ENCODE measurements at places on chromosomes 12 and 14.

DNA sequence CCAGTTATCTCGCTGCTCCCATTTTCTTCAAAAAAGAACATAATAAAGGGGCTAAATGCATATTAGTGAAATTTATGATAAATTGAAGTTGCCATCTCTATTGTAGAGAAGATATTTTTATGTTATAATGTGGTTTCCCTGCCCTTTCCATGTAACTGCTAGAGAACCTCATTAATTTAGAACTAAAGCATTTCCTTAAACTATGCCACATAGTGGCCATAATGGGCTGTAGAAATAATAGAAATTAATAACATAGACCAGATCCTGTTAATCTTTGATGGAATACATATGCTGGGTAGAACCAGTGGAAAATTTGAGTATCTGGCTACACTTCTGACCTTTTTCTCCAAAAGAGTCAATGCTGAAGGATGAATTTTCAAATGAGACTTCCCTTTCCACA, 376.7 kb downstream of the PDZRN4 start:
- no peak for DNase-seq

DNA sequence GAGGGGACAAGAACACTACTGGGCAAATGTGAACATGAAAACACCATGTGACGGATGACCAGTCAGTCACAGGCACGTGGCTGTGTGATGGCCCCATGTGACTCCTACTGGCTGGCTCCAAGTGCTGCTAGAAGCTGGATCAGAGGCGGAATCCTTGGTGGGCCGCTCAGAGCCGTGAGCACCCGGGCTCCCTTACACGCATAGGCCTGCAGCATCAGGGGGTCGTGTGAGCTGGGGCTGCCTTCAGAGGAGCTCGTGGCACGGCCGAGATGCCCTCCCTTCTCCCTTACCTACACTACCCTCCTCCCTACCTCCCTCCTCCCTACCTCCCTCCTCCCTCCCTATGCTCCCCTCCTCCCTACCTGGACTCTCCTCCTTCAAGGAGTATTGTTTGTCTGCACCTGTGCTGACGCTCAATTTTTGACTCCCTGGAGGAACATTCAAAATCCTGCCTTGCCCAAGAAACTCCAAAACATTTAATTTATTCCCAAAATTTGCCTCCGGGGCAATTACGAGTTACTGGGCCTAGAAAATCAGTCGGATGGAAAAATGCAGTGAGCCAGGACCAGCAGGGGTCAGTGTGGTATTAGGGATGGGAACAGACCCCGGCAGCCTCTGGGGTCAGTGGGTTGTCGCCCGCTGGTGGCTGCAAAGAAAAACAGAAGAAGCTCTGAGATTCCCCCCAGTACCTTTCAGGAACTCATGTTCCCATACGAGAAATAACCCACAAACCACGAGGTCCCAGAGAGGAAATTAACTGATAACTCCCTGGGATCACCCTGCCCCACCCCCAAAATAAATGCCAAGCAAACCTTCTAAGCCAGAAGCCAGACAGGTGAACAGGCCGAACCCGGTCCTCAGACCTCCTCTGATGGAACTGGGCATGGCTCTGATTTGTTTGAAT, 61.3 kb downstream of the C14orf132 start:
- DNase-seq, result peak; percentile 76

GRCh38 chr14:106489112-106489881, 962.9 kb downstream of the TMEM121 start:
- DNase-seq, result no peak

DNA sequence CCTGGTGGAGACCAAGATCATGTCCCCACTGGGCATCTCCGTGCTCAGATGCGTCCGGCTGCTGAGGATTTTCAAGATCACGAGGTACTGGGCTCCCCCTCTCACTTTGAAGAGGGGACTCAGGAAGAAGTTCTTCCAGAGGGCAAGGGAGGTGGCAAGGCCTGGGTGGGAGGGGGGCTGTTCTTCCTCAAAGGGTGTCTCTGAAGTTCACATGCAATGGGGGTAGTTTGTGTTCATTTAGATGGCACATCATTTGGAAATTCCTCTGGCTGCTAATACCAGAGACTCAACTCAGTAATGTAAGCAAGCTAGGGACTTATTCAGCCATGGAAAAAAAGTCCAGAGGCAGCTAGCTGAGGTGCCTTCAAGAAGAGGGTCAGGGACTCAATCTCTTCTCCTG, 227.1 kb upstream of the FKBP4 start:
- no peak for DNase-seq

DNA sequence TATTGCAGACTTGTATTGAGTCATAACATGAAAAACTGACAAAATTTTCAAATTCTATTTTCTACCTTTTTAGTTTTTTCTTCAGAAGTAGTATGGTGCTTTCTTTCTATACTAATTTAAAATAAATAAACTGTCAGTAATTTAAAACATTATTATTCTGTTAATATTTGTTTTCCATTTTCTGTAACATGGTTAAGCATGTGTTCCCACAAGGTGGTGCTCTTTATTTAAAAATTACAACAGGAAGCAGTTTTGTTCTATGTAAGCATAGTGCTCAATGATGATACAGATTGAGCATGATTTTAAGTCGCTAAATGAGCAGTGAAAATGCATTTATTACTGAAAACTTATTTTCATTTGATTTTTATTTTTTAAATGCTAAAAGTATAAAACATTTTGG, 114.6 kb downstream of the PPFIA2 start:
- DNase-seq, result no peak

DNA sequence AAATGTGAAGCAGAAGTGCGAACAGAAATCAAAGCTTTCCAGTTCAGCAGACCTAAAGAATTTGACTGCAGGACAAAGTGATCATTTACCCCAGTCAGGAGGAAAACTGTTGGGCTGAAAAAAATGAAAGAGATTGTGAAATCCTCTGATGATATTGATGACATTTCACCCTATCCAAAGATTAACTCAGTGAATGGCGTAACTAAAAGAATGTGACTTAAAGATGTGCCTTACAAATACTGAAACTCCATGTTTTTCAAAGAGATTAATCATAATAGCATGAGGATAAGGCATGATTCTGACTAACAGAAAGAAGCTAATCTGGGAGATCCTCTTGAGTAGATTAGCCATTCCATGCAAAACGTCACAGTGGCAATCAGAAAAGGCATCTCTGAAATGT, 225.6 kb downstream of the DUSP6 start:
- DNase-seq, result no peak

DNA sequence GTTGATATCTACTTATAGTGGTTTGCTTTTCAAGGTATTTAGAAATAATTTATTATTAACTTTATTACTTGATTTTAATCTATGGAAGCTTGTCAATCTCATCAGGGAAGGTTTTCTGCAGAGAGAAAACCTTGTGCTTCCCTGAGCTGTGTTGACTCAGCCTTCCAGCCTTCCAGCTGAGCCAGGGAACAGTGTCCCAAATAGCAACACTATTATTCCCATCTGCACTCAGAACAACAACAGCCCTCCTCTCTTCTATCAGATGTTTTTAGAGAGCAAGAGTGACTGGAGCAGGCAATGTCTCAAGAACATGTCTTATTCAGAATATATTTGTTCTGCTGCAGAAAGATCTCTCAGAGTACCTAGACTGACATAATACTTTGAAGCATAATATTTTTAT, 389.9 kb upstream of the GARIN6 start:
- no peak for DNase-seq

- DNase-seq, result no peak
Measured at GRCh38 chr12:32233568-32233967, 126.9 kb downstream of the BICD1 start.

GRCh38 chr12:46534327-46534840, 161.8 kb upstream of the SLC38A2 start:
- no peak for DNase-seq

DNA sequence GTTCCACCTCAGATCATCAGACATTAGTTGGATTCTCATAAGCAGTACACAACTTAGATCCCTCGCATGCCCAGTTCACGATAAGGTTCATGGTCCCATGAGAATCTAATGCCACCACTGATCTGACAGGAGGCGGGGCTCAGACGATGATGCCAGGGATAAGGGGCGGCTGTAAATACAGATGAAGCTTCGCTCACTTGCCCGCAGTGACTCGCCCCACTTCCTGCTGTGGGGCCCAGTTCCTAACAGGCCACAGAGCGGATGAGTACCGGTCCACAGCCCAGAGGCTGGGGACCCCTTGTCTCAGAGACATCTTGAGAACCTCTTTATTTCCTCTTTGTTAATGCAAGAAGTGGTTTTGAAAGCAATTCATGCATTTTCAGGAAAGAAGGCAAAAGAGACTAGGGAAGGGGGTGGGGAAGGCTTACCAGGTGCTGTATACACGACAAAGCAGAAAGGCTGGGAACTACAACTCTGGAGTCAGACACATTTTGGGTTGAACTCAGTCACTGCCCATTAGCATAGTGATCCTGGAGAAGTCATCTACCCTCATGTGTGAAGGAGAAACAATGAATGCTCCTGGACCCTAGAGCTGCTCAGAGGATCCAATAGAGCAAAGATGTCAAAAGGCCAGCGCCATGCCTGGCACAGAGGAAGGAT, 68.7 kb downstream of the EID3 start:
- no peak for DNase-seq

GRCh38 chr12:88509851-88510250, 70.4 kb downstream of the KITLG start:
- no peak for DNase-seq

DNA sequence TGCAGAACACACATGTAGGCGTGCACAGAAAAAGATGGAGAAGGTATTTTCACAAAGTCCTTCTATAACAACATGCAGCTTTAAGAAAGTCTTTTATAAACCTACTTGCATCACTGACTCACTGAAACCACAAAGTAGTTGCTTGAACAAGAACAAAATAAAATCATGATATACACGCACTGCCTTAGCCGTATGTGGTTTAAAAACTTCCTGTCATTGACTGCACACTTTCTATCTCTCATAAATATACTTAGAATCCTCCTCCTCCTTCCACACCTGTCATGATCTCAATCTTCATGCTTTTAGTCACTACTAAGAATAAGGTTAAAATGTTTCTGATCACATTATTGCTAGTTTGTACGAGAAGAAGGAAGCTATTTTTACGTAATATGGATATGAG, 31.8 kb upstream of the RAD51AP1 start:
- no peak for DNase-seq

- DNase-seq, result no peak
Measured at GRCh38 chr14:61872452-61872851, 110.2 kb downstream of the SNAPC1 start.

- no peak for DNase-seq
Measured at GRCh38 chr12:100515968-100516367, 42.3 kb downstream of the NR1H4 start.

GRCh38 chr12:2609020-2609419, 185.8 kb upstream of the FKBP4 start:
- no peak for DNase-seq

DNA sequence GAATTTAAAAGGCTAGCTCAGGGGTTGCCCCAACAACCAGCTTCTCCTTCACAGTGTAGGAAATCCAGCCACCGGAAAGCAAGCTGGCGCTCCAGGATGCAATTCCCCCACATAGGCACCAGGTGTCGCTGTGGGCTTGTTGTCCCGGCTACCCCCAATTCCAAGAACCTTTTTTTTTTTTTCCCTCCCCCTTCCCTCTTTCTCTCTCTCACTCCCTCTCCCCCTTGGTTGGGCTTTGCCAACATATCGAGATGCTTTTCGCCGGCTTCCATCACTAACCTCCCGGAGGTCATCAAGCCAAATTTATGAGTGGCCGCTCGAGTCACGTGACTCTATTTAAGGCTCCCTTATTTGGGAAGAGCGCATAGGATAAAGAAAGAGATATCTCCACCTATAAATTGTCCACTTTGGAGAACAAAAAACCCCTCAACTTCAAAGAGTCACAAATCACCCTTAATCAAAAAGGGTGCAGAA, at the start of gene HOXC5:
Gene HOXC5 (plus strand): TSS at position 424 of the 474 bp plus-strand sequence. CDS start 73 bp downstream, outside the sequence.
- DNase-seq, result peak; percentile 55

- DNase-seq, result no peak
Measured at GRCh38 chr14:31947076-31947475, 130.0 kb upstream of the ARHGAP5 start.

- no peak for DNase-seq
Measured at GRCh38 chr12:87806310-87806709, 222.9 kb downstream of the C12orf50 start.

GRCh38 chr12:79046021-79046420, 181.4 kb downstream of the SYT1 start:
- DNase-seq, result no peak

GRCh38 chr12:89783359-89784060, 74.9 kb upstream of the ATP2B1 start:
- no peak for DNase-seq

- DNase-seq, result no peak
Measured at GRCh38 chr12:102885043-102885932, 31.8 kb downstream of the PAH start.

- DNase-seq, result no peak
Measured at GRCh38 chr14:20615996-20616395, 24.8 kb upstream of the RNASE12 start.

GRCh38 chr14:74804219-74804825, 41.2 kb downstream of the YLPM1 start:
- peak; percentile 64 for DNase-seq

DNA sequence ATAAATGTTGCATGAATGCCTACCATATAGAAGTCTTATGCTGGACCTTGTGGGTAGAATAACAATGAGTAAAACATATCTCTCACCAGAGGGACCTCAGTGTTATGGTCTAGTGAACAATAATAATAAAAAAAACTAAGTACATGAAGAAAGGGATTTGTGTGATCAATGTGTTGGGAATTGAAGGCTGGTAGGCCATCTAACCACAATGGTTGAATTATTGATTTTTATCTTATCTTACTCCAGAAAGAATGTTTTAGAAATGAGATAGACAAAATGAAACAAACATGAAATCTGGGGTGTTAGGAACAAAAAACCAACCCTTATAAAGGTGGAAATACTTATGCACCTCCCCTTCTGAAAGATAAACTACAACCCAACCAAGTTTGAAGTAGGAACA, 243.9 kb upstream of the LRIG3 start:
- DNase-seq, result no peak

DNA sequence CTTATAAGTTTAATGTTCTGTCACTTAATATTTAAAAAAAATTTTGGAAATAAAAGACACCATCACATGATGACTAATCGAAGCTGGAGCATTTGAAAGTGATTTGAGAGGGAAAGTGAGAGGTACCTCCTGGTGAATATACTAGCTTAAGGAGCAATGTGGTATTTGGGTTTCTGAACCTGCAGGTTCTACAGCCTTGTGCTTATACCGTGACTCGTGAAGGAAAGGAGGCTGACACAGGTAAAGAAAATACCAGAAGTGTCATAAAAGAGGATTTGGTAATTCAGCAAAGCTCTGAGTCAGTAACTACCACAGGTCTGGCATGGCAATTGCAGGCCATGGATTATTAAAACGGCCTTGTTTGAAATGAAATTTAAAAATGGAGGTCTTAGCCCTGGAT, 151.0 kb downstream of the SLC38A4 start:
- DNase-seq, result no peak

- DNase-seq, result no peak
Measured at GRCh38 chr14:100327128-100327527, 4.0 kb downstream of the SLC25A47 start.
